ENCODE measurements at places on chromosomes 6 and 20.

DNA sequence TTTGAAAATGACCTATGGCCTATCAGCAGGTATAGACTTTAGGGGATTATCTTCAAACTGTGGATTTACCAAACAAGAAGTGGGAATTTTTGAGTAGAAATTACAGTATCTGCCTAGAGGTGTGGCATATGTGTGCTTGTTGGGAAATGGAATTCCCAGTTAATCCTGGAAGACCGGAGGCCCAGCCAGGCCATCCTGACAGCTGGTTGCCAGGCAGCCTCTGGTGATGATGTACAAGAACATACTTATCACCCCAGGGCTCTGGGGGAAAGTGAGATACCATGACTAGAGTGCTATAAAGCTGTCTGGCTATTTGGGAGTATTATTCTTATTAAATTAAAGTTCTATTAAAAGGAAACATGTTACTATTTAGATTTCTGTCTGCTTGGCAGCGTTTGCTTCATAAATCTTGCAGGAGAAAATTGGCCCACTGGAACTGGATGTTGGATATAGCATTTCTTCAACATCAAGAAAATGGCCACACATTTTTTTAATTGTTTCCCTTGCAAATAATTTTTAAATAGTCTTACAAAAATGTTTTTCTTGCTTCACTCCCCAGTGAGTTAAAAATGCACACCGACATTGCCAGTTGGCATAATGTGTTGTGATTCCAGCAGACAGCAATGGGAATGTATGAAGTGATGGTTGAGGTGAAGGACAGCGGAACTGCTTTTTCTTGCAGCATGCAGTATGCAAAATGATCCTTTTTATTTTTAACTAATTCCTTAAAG lies 187.8 kb downstream of the MYLK4 start:
- DNase-seq, result no peak

DNA sequence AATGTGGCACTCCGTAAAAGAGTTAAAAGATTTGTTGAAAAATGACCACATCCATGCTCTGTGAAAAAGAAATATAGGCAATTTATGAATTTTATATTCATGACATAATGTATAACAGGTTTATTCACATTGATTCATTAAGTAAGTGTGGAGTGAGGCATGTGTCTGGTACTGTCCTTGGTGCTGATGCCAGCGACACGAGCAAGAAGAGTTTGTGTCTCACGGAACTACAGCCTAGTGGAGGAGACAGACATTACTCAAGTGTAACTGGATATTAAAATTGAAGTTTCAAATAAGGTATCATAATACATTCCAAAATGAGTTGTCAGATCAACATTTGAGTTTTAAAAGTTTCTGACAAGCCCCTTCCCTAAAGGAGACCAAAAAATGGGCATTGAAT lies 158.2 kb upstream of the PRND start:
- DNase-seq, result no peak

DNA sequence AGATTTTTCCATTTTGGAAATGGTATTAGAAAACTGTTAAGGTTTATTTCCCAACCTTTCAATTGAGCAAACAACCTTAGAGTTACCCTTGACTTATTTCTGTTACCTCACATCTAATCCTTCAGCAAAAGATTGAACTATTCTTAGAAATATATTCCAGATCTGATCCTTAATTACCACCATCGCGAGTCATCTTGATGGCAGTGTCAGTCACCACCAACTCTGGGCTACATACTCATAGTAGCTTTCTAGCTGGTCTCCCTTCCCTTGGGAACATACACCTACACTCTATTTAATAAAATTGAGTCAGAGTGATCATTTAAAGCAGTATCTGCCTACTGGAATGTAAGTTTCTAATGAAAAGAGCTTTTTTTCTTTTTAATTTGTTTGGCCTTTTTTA lies 308.2 kb downstream of the EYS start:
- DNase-seq, result no peak

- DNase-seq, result no peak
Observed at GRCh38 chr20:33765099-33765498, 33.3 kb downstream of the ZNF341 start.
